GM13977 (cell line): ENCODE measurements at places on chromosomes 13 and 19.

GRCh38 chr13:111559612-111560403 lies 239.4 kb downstream of the TEX29 start:
- no peak for DNase-seq

DNA sequence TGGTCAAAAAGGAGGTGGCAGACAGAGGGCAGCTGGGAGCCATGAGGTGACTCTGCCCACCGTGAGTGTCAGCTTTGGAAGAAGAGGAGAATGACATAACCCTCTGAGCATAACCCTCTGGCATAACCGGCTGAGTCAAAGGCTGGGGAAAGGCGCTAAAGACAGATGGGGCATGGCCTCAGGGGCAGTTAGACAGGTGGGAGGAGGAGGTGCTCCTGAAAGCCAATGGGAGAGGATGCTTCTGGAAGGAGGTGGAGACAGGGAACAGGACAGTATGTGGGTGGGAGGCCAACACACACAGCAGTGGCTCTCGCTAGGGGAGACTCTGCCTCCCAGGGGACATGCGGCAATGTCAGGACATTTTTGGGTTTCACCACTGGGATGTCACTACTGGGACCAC lies 17.1 kb downstream of the ELAVL1 start:
- DNase-seq: no peak

DNA sequence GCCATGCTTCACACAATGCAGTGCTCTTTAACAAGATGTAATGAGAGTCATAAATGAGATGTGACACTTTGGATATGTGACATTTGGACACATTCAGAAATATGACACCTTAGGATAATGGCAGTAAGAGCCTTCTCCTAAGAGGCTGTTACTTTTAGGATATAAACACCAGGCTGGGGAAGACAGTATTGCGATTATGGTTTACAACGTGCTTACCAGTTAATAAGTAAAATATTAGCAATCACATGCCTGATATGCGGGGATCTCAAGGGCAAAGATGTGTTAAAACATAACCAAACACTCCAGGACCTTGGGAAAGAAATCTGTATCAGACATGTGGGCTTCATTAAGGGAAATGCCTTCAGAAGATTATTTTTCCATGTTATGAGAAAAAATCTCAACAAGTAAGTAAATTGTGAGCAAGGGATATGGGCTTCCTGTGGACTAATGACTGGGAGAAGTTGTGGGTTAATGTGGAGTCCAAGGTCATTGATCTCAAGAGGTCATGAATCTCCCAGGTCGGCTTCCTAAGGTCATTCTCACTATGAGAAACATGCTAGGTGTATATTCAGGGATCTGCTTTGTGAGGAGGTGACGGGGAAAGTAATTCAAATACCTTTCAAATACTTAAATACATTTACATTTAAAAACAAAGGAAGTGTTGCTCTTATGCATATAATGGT lies 105.3 kb downstream of the STARD13 start:
- no peak for DNase-seq

DNA sequence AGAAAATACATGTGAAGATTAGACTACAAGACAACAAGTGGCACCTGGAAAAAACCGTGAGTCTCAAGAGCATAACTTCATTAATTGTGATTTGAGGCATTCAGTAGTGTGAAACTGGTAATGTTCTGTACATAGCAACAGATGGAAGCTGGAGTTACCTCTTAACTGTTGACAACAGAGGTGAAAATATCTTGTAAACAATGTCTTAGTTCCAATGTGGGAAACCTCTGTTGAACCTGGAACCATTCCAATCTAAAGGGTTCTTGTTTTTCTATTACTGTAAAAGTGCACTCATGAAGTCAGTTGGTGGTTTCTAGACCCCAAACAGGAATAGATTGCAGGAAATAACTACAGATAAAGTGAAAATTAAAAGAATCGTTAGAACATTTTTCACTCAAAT lies 728.4 kb downstream of the SLITRK1 start:
- no peak for DNase-seq
